Fibroblast of pulmonary artery (primary cell): ENCODE measurements at places on chromosomes 5 and 9.

DNA sequence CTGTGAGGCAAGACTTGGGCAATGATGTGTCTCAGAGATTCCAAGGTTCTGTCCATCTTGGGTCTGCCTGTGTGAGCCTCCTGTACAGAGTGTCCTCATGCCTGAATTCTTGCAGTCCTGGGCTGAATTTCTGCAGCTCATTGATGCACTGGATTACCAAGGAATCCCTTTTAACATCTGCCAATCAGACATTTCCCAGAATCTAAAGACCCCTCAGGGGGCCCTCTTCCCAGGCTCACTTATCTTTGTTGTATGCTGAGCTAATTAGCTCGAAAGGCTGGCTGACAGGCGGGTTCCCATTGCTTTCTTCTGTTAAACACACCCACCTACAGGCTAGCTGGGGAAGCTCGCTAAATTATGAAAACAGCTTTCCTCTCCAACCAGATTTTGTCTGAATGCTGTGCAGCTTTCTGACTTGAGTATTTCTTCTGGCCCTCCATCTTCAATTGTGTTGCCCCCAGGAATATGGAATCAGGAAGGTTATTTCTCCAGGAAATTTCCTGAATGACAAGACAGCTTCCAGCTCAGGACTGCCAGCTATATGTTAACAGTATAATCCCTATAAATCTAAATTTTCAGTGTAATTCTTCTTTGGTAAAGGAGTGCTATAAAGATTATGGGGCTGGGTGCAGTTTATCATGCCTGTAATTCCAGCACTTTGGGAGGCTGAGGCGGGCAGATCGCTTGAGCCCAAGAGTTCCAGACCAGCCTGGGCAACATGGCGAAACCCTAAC is at the start of gene LIX1:
TSS of gene LIX1 (minus strand) at position 91 of the 734 bp plus-strand sequence. CDS start at position 56, 35 bp downstream.
- DNase-seq: peak; percentile 51

- peak; percentile 32 for DNase-seq
Observed at GRCh38 chr9:70439991-70440706, 25.7 kb upstream of the KLF9 start.

DNA sequence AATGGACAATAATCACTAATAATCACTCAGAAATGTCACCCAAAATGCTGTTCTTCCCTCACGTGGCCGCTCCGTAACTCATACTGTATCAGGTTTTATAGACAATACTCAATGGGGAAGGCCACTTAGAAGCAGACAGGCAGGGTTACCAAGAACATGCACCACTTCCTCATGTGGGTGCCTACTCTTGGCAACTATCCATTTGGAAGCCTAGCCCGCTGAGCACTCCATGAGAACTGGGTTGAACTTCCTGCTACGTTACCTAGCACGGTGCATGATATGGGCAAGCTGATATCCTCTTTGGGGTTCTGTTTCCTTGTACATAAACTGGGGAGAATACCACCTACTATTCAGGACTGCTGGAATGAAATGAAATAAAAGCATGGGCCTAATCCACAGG is 14.3 kb downstream of the DAP start:
- no peak for DNase-seq

- DNase-seq: no peak
Observed at GRCh38 chr5:42719034-42719433, 37.6 kb upstream of the CCDC152 start.

- no peak for DNase-seq
Observed at GRCh38 chr9:13190040-13190439, 89.5 kb downstream of the MPDZ start.

DNA sequence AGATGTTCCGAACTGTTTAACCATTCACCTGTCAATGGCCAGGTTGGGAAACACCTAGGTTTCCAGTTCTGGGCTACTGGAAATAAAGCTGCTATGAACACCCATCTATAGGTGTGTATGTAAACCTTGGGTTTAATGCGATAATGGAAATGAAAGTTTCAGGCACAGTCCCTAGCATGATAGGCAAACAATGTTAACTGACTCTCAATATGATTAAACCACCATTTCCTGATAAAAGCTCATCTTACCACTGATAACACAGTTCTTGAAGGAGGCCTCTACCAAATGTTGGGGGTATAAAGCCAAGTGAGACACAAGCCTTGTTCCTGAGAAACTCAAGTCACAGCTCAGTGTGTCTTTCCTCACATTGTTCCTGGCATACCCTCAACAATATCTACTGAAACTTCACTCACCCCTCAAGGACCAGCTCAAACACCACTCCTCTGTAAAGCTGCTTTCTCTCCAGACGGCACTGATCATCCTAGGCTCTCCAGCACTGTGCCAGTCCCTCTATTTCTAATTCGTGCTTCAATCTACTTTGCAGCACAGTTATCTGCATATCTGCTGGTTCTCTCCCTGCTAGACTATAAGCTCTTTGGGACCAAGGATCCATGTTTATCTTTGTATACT is 15.8 kb downstream of the RAB14 start:
- DNase-seq: no peak

DNA sequence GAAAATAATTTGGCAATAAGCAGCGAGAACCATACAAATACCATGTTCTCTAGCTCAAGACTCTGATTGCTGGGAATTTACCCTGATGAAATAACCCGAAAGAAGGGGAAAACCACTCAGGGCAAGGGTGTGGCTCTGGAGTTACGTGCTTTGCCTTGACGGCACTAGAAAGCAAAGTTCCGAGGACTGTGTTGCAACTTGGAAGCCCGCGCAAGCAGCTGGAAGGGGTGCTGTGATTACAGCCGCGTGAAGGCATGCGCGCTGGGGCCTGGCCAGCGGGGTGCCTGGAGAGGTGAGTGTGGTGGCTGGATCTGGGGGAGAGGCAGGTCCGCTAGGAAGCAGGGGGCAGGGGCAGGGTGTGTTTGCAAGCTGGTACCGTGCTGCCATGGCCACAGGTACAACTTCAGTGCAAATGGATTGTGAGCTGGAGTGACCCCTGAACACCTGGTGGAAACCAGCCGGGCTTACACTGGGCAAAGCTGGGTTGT is 52.6 kb upstream of the CNOT6 start:
- DNase-seq: peak; percentile 47
